ENCODE measurements at places on chromosomes 3 and 15.

GRCh38 chr3:3689601-3690375 lies 109.4 kb upstream of the LRRN1 start:
- DNase-seq = no peak

- no peak for DNase-seq
These were observed 15.2 kb downstream of the MAGEF1 start for GRCh38 chr3:184696697-184697096.

DNA sequence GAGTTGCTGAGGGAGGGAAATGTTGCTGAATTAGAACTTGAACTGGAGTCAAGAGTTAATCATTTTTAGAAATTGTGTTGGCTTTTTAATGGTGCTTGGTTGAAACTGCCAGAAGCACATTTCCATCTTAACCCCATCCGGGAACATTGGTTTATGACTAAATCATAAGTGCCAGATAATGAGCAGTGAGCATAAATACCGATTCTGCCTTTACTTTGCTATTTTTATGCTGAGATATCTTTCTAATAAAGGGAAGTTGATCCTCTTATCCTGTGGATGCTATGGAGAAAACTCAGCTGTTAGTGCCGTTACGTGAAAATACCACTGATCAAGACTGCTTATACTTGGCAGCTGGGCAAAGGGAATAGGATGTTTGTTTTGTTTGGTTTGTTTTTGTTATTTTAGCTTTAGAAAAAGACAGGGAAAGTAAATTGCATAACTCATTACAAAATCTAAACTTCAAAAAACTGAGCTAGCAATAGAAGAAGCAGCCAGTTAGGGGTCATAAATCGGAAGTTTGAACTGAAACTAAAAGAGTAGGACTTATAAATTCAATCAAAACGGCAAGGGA lies 813.1 kb downstream of the NAALADL2 start:
- DNase-seq = no peak

DNA sequence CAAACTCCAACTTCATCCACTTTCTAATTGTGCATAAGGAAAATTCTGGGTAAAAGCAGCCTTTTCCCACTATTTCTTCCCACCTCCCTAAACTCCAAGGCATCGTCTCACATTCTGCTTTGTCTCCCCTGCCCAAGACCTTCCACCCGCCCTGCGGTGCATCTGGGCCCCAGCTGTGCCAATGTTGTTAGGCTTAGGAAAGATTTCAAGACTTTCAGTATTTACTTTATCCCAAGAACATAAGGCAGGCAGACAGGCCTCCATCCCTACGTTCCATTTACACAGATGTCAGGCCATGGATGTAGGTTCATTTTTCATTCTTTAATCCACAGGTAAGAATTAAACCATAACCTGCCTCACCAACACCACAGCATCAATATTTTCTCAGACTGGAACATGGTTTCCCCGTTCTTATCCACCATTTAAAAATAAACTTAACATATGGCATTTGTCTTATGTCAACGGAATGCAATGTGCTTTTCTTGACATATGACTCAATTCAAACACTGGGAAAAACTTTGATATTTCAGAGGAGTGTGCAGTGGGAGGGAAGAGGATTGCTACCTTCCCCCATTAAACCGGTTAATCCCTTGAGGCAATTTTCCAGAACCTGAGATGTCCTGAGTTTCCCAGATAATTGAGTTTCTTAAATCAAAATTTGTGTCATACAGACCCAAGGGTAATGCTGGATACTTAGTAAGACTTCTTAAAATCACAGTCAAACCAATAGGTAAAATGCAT lies 238.0 kb upstream of the LRIG1 start:
- DNase-seq = no peak

GRCh38 chr15:79171320-79172031 lies 80.9 kb upstream of the RASGRF1 start:
- DNase-seq = no peak

- DNase-seq = no peak
These were observed 2.6 kb upstream of the RBM15B start for GRCh38 chr3:51388286-51389029.

- no peak for DNase-seq
These were observed 11.1 kb downstream of the DPH3 start for GRCh38 chr3:16253601-16254000.

GRCh38 chr15:38377636-38378035 lies 76.3 kb upstream of the FAM98B start:
- DNase-seq = no peak

DNA sequence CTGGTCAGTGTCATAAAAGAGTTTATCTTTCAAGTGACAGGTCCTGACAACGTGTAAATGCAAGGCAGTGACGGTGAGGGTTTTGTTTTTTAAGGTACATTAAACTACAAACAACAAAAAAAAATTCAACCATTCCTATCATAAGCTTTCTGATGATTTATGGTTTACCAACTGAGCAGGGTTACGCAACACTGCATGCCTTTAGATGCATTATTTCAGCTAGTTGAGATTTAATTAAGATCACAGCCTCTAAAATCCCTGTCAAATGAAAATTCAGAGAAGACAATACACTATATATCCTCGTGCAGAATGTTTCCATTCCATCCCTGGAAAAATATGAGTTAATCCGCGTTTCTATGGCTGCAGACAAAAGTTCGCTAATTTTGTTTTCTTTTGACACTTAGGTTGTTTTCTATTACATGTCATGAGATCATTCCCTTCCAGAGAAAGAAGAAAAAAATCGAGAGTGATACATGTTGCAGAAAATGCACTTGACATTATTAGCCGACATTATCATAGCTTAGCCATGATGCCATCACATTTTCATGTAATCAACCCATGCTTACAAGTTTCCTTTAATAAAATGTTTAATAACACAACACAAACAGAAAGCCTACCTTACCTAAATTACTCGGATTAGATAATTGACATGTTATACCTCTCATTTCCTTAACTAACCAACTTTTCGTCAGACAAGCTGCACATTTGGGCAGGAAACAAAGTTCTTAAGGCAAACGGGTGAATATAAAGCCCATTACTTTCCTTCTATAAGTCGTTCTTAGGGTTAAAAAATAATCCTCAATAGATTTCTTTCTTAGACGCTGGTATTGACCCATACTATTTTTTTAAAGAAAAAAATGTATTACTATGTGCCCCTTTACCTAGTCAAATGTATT lies 521.2 kb downstream of the FOXP1 start:
- no peak for DNase-seq

- no peak for DNase-seq
These were observed 267.3 kb downstream of the UACA start for GRCh38 chr15:70495991-70496599.

DNA sequence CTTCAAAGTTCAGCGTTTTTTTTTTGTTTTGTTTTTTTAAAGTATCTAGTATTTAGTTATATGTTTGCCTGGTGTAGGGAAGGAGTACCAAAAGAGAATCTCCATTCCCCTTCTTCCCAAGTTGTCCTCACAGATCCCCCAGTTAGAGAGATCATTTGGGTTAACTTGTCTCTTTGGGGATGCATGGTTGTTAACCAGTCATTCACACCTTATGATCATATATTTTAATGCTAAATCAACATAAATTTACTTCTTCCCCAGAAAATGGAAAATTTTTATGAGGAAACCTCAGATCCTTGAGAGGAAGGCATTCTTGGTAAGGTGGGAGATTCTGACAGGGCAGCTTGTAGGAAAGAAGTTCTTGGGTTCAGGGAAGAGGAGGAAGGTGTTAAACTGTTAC lies 1.5 kb upstream of the MGA start:
- DNase-seq = no peak

GRCh38 chr3:29453284-29454001 lies 172.6 kb downstream of the RBMS3 start:
- DNase-seq = no peak

- no peak for DNase-seq
These were observed 80.5 kb upstream of the SETMAR start for GRCh38 chr3:4222574-4223175.

GRCh38 chr3:187941135-187941847 lies 196.0 kb upstream of the BCL6 start:
- no peak for DNase-seq

DNA sequence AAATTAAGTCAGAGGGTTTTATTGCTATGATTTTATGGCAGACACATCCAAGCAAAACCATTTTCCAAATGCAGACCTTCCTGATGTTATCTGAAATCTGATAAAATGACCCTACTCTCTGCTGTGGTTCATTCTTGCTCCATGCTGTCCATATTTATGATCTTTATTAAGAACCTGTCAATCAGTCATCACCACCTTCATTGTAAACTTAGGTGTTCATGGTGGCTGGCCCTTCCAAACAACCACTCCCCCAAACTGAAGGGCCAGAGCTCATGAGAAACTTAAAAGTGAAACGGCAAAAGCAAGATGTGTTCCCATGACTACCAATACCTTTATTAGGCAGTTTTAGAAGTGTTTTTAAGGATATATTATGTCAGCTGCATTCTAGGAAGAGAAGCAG lies 53.6 kb downstream of the UBP1 start:
- DNase-seq = no peak

- DNase-seq = no peak
These were observed 48.9 kb downstream of the GLDN start for GRCh38 chr15:51390241-51390965.

GRCh38 chr3:175121225-175121624 lies 262.1 kb downstream of the NAALADL2 start:
- DNase-seq = no peak

DNA sequence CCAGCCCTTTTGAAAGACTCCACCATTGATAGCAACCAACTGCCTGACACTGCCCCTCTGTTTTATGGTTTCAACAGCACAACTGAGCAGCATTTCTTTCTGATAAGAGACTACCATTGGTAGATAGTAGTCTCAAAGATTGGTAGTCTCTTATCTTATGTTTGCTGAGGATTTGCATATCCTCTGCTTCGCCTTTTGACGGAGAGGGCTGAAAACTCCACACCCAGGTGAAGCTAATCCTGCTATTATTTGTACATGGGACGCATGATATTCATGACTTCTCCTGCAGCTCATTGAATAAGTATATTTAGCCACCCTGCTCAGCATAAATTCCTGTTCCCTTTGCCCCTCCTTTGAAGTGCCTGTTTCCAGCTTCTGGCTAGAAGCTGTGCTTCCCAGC lies 119.4 kb upstream of the STRIT1 start:
- DNase-seq = no peak

DNA sequence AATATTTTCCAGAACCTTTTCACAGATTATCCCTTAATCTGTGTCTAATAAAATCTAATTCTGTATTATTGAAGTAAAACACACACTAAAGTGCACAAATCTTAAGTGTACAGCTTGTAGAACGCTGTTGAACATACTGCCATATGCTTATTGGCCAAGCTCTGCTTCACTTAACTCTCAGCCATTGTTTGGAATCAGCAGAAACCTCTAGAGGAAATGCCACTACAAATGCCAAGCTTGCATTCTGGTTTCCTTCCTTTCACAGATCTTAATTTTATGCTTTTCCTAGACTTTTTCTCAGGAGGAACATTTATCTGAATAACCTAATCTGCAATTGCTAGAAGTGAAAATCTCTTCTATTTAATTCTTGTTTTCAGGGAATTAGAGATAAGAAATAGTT lies 10.1 kb downstream of the MNS1 start:
- DNase-seq = no peak

GRCh38 chr3:37375184-37376127 lies 201.1 kb upstream of the LRRFIP2 start:
- DNase-seq = no peak

DNA sequence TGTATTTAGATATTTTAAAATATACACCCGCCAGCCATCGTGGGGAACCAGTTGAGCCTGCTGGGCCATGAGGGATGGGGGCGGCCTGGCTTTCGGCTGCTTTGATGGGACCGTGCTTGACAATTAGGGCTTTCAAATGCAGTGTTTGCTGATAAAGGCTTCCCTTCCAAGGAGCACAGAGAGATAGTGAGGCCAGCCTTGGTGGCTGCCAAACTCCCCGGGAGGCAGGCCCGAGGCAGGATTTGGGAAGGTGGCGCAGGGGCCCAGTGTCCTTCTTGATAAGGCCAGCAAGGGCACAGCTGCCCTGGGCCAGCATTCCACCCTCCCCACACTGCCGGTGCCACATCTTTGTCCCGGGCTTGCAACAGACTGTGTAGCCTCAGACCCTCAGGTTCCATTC lies 75.6 kb downstream of the LINGO1 start:
- no peak for DNase-seq
